ENCODE measurements at places on chromosomes 11 and 22.
A peak's percentile ranks its signal among the peaks of the same experiment; 100 is the strongest.

GRCh38 chr11:47589977-47590861 lies 3.7 kb downstream of the FAM180B start:
- DNase-seq = no peak

DNA sequence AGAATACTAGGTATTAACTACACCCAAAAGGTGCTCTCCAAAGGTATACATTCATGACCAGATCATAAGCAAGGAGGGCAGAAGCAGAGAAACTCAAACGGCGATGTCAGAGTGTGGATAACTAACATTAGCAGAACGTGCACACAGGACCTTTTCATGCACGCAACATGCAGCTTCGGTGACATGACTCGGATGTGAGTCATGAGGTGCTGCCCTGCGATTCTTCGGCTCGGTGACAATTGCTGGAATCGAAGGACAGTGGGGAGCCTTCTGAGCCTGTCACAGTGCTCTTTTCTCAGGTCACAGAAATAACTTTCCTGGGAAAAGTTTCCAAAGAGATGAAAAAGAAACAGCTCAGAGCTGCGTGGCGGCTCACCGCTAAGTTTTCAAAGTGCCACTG lies 418.5 kb upstream of the SYN3 start:
- no peak for DNase-seq

GRCh38 chr11:102733232-102733875 lies 8.6 kb upstream of the MMP8 start:
- peak; percentile 10 for DNase-seq

GRCh38 chr11:117588166-117588810 lies 208.7 kb downstream of the DSCAML1 start:
- no peak for DNase-seq

DNA sequence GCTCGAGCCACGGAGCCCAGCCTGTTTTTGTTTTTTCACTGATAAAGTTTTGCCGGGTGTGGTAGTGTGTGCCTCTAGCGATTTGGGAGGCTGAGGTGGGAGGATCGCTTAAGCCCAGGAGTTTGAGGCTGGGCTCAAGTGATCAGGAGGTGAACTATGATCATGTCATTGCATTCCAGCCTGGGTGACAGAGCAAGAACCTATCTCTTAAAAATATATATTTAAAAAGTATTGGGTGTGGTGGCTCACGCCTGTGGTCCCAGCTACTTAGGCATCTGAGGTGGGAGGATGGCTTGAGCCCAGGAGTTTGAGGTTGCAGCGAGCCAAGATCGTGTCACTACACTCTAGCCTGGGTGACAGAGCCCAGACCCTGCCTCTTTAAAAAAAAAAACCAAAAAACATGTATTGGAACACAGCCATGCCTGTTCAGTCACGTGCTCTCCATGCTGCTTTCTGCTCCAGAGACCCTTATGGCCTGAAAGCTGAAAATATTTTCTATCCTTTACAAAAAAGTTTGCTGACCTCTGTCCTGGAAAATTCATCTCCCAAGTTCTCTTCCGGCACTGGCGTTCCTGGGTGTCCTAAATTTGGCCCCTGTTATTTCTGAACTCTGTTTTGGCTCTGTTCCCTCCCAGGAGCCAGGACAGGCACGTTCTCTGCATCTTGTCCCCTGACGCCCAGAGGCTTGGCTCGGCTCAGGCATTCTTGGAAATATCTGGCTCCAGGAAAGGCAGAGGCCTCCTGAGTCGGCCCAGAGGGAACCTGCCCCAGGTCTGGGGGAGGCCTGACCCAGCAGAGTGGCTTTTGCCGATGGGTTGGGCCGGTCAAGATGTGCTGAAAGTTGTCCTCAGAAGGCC lies 61.3 kb upstream of the PPP6R3 start:
- DNase-seq = no peak

GRCh38 chr11:13294771-13295579 lies 17.4 kb downstream of the BMAL1 start:
- peak; percentile 36 for DNase-seq

DNA sequence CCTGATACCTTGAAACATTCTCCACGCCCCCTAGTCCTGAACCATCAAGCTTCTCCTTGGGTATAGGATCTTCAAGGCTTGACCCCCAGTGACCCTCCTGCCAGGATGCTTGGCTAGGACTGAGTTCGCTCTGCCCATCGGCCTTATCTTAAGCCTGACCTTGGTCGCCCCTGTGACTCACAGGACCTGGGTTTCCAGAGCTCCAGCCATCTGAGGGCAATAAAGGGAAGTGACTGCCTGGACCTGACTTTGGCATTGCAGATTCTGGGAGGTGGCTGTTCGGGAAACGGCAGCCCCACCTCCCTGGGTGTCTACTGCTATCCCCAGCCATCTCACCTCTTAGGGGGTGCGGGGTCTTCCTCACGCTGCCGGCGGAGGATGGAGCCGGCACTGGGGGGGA lies 15.4 kb downstream of the CARD10 start:
- no peak for DNase-seq

GRCh38 chr11:130781931-130782330 lies 134.3 kb downstream of the SNX19 start:
- DNase-seq = no peak

DNA sequence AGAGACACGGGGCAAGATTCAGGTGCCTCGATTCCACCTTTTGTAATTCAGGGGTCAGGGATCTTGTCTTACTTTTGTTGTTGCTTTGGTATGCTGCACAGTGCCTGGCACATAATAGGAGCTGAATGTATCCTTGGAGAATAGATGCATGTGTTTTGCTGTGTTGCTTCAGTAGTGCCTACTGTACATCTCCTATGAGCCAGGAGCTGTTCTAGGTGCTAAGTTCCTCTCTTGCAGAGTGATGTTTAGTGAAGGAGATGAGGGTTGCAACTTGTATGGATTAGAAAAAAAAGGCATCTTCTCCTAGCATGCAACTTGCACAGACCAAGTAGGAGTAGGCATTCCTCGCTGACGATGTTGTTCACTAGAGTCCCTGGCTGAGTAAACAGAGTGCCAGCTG lies 555.4 kb downstream of the NTM start:
- no peak for DNase-seq

GRCh38 chr11:30210357-30210756 lies 20.5 kb upstream of the FSHB start:
- DNase-seq = no peak

Measured in NCI-H1092 treated with DMSO at 0.1 percent for 48 hours (cell line).